ENCODE measurements at places on chromosomes 3 and 15.

GRCh38 chr3:42139621-42140453, 48.7 kb downstream of the TRAK1 start:
- DNase-seq = no peak

- no peak for DNase-seq
Observed at GRCh38 chr15:26477044-26477443, 295.8 kb downstream of the GABRB3 start.

GRCh38 chr3:99175276-99175812, 273.8 kb upstream of the DCBLD2 start:
- DNase-seq = no peak

GRCh38 chr15:29039466-29040369, 153.9 kb downstream of the APBA2 start:
- DNase-seq = no peak

DNA sequence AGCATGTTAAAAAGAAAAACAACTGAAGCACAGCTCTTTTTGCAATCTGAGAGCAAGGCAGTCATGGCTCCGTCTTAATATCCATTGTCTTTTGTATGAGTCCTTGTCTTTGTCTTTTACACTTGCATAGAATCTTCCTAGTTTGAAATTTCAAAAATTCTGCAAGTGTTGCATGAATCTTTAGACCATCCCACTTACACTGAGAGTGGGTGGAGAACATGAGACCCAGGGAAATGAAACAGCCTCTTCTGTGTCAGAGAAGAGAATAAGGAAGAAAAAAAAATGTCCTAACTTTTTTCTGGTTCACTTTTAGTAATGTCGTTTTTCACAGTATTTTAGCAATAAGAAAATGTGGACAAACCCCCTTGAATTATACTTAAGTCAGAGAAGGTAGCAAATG, 12.1 kb upstream of the DCLK3 start:
- DNase-seq = no peak

GRCh38 chr15:74422652-74423430, 10.9 kb downstream of the SEMA7A start:
- DNase-seq = no peak

GRCh38 chr3:195249858-195250464, 21.0 kb downstream of the XXYLT1 start:
- DNase-seq = no peak

DNA sequence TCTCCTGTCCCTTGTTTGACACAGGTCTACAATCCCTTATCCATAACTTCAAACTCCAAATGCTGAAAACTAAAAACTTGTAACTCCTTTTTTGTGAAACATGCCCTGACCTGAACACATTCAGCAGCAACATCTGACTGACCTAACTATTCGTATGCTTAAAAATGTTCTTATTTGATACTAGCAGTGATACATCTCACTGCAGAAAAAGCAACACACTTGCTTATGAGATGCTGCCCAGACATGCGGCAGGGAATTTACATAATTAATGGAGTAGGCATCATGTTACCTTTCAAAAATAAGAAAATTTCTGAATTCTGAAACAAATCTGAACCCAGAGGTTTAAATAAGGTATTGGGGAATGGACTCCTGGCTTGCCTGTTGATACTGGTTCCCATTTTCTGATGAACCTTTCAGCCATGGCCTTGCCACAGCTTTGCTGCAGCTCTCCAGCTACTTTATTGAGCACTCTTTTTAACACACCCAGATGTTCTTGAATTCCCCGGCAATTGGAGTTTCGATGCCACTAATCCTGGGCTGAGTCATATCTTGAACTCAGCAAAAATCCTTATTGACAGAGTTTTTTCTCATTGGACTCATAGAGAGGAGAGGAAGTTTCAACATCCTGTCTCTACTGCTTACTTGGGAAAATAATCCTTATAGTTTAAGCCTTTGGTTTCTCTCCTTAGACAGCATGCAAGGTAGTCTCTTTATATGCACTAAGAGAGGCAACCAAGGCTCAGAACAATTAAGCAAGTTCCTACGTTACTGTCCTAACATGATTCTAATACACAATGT, 296.6 kb upstream of the LMCD1 start:
- DNase-seq = no peak

GRCh38 chr3:167251678-167252077, 128.4 kb downstream of the ZBBX start:
- no peak for DNase-seq

DNA sequence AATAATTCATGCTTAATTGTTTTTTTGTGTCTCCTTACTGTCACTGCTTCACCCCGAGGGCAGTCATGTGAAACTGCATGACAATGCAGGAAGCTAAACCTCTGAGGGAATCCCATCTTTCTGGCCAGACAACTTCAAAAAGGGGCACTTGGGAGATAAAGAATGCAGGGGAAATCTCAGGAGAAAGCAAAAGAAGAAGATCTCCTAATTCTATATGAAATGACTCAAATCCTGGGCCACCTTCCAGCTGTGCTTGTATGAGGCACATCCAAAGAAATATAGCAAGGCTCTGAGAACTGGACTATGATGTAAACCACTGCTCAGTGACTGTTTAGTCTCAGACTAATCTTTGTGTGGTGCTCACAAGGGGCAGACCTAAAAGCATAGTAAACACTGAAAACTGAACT, 22.6 kb upstream of the UMPS start:
- no peak for DNase-seq

GRCh38 chr3:9204253-9204992, 45.0 kb downstream of the SRGAP3 start:
- DNase-seq = no peak

GRCh38 chr3:66269411-66269810, 48.6 kb downstream of the SLC25A26 start:
- no peak for DNase-seq

DNA sequence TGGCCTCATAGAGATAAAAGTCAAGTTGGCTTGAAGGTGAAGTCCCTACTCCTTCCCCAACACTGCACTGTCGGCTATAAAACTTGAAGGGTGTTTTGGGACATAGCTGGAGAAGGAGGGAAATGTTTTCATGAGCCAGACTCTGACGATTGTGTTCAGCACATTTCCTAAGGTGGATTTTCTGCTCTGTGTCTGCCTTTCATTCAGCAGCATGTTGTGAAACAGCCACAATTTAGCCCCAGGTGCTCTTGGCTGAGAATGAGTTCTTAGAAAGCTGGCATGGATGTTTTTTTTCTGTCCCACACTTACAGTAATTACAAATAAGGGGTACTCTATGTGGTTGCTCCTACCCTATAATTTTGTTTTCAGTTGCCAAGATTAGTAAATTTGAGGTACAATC, 492.4 kb downstream of the MCTP2 start:
- DNase-seq = no peak

- no peak for DNase-seq
Observed at GRCh38 chr3:69579306-69580041, 159.8 kb upstream of the MITF start.

DNA sequence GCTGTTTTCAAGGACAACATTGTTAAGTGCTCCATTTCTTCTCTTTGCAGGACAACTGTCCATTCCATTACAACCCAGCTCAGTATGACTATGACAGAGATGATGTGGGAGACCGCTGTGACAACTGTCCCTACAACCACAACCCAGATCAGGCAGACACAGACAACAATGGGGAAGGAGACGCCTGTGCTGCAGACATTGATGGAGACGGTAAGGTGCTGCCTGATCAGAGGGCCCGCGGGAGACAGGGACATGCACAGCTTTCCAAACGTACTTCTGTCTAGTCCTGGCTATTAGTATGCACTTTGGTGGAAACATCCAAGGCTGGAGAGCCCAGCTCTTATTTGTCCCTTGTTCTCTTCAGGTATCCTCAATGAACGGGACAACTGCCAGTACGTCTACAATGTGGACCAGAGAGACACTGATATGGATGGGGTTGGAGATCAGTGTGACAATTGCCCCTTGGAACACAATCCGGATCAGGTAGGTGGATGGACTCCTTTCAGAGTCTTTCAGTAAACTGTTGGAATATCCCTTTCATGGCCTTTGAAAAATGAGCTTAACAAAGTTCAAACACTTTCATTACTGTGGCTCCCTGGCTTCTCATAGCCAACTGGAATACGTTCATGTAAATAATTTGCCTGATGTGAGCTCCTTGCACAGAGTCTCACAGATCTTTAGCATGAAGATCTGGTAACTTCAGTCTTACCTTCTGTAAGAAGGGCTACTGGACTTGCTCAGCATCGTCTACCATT, 10.4 kb downstream of the THBS1 start:
- DNase-seq = no peak

- DNase-seq = no peak
Observed at GRCh38 chr3:183487016-183487415, 58.6 kb upstream of the MCF2L2 start.

DNA sequence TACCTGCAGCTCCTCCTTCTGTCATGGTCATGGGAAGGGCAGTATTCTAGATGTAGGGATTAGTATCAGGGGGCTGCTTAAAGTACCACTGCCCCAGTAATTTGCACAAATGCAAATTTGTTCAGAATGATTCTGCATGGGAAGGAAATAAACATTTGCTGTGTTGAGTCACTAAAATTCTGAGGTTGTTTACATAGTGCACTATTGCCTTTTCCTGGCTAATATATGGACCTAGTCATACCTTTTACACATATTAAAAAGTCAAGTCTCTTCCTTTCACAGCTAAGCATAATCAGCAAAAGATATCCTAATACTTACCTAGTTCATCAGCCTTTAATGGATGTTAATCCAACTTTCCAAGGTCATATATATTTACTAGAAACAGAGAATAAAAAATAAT, 746.4 kb upstream of the NR2F2 start:
- DNase-seq = no peak

DNA sequence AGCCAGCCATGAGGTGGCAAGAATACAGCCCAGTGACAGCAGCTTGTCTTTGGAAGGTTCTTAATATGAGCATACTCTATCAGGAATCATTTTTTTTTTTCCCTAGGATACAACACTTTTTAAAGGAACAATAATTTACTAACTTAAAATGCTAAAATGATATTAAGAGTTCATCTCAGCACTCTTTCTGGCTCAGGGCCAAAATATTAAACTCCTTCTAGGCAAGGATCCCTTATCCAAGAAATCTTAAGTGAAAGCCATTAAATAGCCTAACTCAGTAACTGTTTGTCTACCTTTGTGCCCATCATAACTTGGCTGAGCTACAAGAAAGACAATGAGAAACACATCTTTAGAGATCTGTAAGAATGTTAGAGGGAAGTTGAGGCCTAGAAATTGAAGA, 529.5 kb upstream of the TGFBR2 start:
- DNase-seq = no peak

- no peak for DNase-seq
Observed at GRCh38 chr15:90036806-90037510, 35.8 kb downstream of the ZNF710 start.

GRCh38 chr3:140332131-140332530, 345.7 kb upstream of the TRIM42 start:
- DNase-seq = no peak

DNA sequence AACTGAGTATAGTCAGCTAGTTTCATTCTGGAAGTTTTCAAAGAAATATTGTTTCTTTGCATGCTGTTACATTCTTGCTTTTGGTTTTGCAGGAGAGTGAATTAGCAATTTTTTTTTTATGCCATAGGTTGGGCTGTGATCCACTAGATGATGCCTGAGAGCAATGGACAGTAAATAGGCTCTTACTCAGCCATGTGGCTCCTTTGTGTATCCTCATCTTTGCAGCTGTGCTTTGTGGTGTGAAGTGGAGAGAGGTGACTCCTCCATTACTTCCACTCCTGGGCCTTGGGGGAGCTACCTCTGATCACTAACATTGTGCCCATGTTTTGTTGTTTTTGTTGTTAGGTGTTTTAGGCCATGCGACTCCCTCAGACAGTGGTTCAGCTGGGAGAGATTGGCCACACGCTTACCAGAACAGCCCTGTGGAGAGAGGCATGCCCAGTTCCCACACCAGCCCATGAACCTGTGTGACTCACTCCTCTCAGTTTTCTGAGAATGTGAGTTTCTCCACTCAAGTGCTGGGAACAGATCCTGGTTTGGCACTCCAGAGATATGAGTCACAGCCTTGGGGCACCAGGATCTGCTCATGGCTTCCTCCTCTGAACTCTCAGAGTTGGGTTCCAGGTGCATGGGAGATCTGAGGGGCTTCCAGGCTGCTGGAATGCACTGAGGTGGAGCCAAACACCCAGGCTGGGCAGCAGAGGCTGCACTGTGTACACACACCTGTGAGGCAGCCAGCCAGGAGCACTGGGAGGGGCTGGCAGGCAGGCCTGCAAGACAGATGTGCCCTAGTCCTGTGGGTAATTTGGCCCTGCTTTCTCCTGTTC, 785.3 kb downstream of the ROBO2 start:
- DNase-seq = no peak

- no peak for DNase-seq
Observed at GRCh38 chr15:74466570-74466969, 5.6 kb upstream of the UBL7 start.

DNA sequence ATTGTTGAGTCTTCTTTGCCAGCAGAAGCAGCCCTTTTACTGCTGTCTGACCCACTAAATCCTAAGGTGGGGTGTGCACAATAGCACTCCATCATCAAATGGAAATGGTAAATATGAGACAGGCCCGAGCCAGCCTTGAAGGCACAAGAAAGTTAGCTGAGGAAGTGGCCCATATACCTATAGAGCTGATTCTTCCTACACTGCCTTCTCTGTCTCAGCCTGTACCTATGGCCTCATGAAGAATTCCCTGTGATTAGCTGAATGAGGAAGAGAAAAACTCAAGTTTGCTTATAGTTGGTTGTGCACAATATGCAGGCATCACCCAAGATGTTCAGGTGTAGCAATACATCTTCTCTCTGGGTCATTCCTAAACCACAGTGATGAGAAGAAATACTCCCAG, 31.7 kb upstream of the XCR1 start:
- no peak for DNase-seq

DNA sequence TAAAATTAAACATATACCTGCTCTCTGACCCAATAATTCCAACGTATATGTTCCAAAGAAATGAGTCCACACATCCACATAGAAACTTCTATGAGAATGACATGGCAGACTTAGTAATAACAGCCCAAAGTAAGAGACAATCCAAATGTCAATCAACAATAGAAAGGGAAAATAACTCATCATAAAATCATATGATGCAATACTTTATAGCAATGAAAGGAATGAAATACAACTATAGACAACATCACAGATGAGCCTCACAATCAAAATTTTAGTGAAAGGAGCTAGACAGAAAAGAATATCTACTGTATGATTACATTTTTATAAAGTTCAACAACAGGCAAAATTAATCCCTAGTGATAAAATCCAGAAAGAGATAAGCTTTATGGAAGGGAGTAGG, 23.6 kb upstream of the KCNH8 start:
- no peak for DNase-seq

Data from NCI-H1694 (cell line).